Coronary artery (tissue), 2 donors: ENCODE measurements at places on chromosomes 3 and 15.
A peak's percentile ranks its signal among the peaks of the same experiment; 100 is the strongest.

GRCh38 chr3:188978421-188979171, 193.2 kb upstream of the TPRG1 start:
- DNase-seq: no peak

DNA sequence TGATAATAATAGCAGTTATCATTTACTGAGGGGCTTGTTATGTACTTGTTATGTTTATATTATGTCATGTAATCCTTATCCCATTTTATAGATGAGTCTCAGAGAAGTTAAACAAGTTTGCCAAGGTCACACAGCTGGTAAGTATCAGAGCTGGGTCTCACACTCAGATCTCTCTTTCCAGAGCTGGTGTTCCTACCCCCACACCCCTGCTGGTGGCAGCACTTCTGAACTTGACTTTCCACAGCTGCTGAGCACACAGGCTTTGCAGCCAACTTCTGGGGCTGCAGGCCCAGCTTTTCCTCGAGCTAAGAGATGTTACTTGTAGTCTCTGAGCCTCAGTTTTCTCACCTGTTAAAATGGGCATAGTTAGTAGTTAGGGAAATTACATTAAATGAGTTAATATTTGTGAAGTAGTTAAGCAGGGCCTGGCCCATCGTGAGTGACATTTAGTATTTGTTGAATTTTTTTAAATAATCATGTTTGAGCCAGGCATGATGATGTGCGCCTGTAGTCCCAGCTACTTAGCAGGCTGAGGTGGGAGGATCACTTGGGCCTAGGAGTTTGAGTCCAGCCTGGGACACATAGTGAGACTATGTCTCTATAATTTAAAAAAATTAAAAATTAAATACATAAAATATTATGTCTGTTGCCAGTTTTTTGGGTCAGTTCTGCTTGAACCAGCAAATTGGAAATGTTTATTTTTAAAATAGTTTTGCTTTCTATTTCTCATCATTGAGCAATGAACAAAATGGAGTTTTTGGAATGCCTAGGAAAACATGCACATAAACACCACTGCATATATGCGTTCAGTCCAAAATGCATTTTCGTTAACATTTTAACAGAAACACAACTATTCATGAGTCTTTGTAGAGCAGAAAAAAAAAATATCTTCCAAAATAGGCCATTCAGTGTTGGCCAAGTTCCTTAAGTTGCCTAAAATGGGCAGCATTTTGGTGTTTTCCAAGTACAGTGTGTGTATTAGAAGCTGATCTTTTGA, 87.3 kb downstream of the SMAD6 start:
- DNase-seq: no peak

GRCh38 chr3:190320594-190321362, 1.5 kb downstream of the CLDN1 start:
- DNase-seq: no peak

- DNase-seq: no peak
Measured at GRCh38 chr15:90529011-90529370, 732 bp upstream of the CRTC3 start.

DNA sequence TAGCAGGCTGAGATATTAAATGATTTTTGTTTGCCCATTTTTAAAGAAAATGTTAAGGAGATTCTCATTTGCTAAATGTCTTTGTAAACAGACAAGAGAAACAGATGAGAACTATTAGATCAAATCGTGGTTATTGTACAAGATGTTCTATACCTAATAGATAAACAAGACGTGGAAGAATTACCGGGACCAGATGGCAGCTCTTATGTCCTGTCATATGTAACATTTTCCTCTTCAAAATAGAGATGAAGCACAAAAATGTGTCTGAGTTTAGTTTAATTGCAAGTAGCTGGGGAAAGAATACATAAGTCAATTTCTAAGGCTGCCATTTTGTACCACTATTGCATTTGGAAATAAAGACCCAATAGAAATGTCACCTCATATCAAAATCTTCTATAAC, 553.7 kb downstream of the TUSC7 start:
- no peak for DNase-seq

DNA sequence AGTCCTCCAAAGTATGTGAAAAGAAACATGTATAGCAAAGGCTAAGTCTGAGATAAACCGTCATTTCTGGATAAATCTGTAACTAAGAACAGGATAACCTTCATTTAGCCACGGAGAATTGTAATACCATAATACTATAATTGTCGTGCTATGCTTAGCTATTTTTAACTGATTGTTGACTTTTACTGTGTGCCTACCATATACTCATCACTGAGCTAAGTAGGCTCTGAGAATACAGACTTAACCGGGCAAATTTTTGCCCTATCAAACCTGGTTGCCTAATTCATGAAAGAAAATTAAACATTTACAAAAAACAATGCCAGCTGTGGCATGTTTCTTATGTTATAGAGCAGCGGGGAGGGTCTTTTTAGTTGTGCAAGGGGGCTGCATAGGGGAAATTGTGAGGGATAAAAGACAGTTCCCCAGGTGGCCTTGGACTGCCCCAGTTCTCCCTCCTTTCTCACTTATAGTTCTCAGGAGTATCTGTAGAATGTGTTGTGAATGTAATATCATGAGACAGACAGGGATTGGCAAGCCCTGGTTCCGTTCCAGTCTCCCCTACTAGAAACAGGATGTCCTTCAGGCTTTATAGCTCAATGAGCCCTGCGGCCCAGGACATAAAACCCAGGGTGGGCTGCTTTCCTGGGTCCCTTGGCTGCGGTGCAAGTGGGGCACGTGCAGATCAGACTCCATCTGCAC, 318.5 kb downstream of the GBE1 start:
- DNase-seq: no peak

- no peak for DNase-seq
Measured at GRCh38 chr3:72516361-72516760, 331.9 kb downstream of the SHQ1 start.

GRCh38 chr3:51908026-51908425, 4.9 kb upstream of the IQCF1 start:
- DNase-seq: no peak

DNA sequence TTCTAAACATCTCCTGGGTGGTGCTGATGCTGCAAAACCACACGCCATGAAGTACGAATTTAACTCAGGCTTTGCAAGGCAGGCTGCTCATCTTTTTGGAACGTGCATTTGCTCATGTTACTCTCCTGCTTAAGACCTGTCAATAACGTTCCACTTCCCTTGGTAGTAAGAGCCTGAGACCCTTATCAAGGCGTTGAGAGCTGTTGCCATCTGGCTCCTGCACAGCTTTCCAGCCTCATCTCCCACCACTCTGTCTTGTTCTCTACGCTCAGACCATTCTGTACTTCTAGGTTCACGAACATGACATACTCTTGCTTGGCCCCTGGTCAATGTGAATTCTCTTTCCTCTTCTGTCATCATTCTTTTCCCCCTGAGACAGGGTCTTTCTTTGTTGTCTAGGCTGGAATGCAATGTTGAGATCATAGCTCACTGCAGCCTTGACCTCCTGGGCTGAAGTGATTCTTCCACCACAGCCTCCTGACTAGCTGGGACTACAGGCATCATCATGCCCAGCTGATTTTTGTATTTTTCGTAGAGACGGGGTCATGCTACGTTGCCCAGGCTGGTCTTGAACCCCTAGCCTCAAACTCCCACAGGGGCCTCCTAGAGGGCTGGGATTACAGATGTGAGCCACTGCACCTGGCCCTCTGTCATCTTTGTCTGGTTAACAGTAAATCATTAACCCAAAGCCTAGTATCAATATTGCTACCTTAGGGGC, 202.8 kb downstream of the CADPS start:
- no peak for DNase-seq

DNA sequence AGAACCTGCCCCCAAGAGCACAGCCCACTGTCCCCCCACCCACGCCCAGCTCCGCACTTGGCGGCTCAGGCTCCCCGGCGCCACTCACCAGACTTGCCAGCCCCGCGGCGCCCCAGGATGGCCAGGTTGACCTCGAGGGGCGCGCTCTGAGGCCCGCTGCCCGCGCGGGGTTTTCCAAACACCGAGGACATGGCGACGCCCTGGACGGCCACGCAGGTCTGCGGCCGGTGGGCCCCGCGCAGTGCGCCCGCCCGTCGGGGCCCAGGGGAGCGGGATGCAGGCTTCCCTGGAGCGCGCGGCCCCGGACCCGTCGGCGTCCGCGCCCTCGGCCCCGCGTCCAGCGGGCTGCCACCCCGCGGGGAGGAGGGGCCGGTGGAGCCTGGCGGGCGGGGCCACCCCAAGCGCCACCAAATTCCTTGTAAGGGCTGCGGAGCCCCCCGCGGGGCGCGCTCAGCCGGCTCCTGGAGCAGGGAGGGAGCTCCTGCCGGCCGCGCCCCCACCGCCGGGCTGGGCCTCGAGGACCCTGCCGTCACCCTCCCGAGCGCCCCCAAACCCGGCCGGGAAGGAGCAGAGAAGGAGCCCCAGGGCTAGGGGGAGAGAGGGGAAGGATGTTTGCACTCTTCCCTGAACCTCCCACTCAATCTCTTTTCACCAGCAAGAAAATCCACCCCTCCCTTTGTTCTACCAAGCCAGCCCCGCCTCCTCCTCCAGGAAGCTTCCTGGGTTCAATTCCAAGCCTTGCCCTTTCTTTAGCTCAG, at the start of gene RASL12:
TSS of gene RASL12 (minus strand) at position 347 of the 758 bp plus-strand sequence. CDS start at position 191, 156 bp downstream.
- no peak for DNase-seq

- DNase-seq: peak; percentile 73
Measured at GRCh38 chr3:18424213-18424728, 868 bp downstream of the SATB1 start.

GRCh38 chr3:22007368-22007767, 256.4 kb upstream of the ZNF385D start:
- DNase-seq: no peak

- DNase-seq: no peak
Measured at GRCh38 chr15:79524531-79524930, 92.4 kb downstream of the MINAR1 start.

- no peak for DNase-seq
Measured at GRCh38 chr3:74200952-74201351, 413.5 kb downstream of the CNTN3 start.

GRCh38 chr3:4052706-4053105, 250.5 kb upstream of the SETMAR start:
- no peak for DNase-seq

DNA sequence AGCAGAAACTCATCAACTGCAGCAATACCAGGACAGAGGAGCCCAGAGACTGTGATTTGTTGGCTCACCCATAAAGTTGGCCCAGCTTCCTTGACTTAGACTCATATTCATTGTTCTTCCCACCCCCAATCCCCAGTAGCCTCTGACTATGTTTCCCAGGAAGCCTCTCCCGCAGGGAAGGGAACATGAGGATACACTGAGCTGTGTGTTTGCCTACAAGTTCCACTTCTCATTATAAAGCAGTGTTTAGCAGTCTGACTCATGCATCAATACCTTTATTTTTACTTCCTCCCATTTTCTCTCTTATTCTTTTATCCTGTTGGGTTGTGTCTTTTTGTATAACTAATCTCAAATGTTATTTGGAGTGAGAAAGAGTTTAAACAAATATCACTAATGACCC, 111.6 kb upstream of the PHLDB2 start:
- no peak for DNase-seq

GRCh38 chr3:184556582-184557347, 4.8 kb upstream of the EPHB3 start:
- no peak for DNase-seq

DNA sequence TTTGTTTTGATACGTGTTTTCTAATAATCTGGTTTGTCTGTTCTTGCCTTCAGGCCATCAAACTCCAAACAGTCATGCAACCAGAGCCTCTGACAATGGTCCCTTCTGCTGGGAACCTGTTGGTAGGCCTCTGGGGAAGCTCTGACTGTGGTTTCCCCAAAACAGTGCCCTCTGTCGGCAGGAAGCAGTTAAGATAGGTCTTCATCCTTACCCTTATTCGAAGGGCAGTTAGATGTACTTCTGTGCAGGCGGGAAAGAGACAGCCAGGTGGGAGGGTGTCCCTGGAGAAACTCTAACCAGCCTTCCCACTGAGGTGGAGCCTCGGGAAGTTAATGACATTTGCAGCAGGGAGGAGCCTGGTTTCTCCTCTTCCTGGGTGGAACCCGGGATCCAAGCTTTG, 81.6 kb upstream of the CHMP2B start:
- no peak for DNase-seq
